ENCODE measurements at places on chromosomes 16 and 17. TPM values are rescaled to one million over a fixed set of nuclear protein-coding genes. Genes with fewer than 3 reads are reported as not detected.

SLC47A1 gene
- not detected for total RNA-seq

- no peak for DNase-seq
Measured at GRCh38 chr17:81685108-81685507, 1.3 kb downstream of the HGS start.

- DNase-seq: no peak
Measured at GRCh38 chr17:30074730-30075129, 41.9 kb upstream of the NSRP1 start.

DNA sequence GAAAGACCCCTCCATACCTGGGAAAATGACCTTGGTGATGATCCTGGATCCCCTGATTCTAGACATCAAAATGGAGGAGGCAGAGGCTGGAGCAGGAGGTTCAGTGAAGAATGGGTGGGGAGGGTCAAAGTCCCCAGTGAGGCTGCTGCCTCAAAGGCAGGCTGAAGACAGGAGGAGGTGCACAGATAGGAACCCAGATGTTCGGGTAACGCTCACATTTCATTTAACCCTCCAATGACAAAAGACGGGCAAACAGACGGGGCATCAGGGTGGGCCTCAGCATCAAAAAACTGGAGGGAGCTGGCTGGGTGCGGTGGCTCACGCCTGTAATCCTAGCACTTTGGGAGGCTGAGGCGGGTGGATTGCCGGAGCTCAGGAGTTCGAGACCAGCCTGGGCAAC lies at the start of gene ANKRD40CL:
Gene ANKRD40CL, minus strand, starts transcription at position 73 of the 400 bp plus-strand sequence. CDS start 605 bp downstream, outside the sequence.
- DNase-seq: no peak

DNA sequence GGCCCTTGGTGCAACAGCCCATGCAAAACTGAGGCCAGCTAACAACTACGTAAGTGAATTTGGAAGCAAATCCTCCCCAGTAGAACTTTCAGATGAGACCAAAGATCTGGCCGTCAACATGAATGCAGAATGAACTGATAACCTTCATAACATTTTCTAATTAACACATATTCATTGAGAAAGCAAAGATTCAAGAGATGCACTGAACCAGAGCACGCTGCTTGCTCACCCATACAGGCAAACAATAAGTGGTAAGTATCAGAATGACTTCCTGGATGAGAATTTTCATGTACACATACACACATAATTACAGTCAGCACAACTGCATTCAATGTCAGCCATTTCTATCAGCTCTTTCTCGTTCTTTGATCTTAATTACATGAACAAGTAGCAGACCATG lies 30.6 kb downstream of the XYLT1 start:
- no peak for DNase-seq
